ENCODE measurements at places on chromosomes 2 and 18.

DNA sequence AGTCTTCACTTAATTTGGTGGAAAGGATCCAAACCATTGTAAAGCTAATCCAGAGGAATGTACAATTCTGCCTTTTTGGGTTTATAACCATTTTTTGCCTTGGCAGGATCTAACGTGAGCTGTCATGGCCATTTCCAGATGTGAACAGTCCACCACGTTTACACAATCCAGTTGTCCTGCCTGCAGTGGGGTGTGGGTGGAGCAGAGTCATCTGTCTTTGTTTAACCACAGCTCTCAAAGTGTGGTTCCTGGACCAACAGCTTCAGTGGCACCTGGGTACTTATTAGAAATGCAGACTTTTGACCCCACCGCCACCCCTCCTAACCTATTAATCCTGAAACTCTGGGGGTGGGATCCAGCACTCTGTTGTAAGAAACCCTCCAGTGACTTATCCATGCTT lies 35.9 kb downstream of the FHOD3 start:
- no peak overlapping the region for H3K4me3 ChIP-seq
- no peak for DNase-seq
- H3K27ac ChIP-seq = no peak overlapping the region
- H3K4me1 ChIP-seq = no peaks in the 10 kb centered on the region

GRCh38 chr18:36296650-36297416 lies 680 bp upstream of the FHOD3 start:
- no peak overlapping the region for H3K27ac ChIP-seq
- DNase-seq = no peak

DNA sequence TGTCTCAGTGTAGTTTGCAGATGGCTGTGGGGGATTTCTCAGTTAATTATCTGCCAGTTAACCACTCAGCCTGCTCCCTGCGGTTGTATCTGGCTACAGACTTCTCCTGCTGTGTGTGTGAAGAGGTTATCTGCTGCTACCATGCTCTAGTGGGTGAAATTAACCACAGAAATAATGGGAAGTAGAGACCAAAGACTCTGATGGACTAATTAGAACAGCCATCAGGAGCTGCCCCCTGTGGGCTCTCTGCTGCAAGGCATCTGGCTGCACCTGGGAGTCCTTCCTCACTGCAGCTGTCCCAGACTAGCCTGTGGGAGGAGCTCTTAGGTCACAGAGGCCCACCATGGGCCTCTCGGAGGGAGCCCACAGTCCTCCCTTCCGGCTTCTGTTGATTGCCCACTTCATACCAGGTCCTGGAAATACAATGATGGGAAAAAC lies 66.6 kb downstream of the CTIF start:
- no peaks in the 10 kb centered on the region for H3K4me1 ChIP-seq
- no peak for DNase-seq
- H3K27me3 ChIP-seq = peaks cover 2% of the 10 kb centered on the region

GRCh38 chr2:71006955-71007799 lies 12.5 kb upstream of the TEX261 start:
- no peaks in the 10 kb centered on the region for H3K4me1 ChIP-seq
- H3K27ac ChIP-seq = no peak overlapping the region
- no peaks in the 10 kb centered on the region for H3K36me3 ChIP-seq

DNA sequence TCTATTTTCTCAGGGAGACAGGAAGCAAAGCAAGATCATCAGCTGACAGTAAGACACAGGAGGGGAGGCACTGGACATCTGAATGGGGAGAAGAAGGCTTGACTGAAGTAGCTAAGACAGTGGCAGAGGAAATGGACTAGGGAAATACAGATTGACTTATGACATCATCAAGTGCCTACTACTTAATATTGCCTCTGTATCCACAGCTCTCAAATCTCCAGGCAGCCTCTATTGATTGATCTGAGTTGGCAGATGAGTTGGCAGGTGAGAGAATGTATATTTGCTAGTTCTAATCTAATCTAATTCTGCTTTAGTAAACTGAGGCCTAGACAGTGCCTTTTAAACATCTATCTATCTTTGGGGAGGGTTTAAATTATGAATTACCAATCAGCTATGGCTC lies 242.1 kb downstream of the SLC8A1 start:
- no peak for DNase-seq
- no peak overlapping the region for H3K4me3 ChIP-seq
- no peaks in the 10 kb centered on the region for H3K27me3 ChIP-seq
- H3K36me3 ChIP-seq = no peaks in the 10 kb centered on the region

DNA sequence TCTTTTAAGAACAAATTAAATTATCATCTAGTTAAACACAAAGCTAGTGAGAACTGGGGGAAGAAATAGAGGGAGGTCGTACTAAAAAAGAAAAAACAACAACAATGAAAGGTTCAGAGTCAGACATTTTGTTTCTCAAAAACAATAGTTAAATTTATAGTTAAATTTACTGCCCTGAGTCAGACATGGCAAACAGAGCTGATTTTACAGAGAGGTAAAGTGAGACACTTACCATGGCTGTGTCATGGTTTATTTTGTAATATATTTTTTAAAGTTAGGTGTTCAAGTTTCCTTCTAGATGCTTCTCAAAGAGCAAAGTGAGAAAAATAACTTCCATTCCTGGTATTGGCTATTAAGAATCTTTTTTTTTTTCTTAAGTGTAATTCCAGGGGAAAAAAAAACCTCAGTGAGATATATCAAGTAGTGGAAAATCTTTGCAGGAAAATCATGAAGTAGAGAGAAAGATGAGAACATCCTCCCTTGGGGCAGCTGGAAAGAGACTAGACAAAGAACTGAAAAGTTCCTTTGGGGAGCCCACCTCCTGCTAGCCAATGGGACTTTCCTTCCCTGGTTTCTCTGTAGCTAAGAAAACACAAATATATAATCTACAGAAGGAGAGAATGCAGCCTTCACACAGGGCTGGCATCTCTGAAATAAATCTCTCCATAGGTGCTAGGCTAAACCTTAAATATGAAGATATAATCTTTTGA lies 12.3 kb downstream of the KLF7 start:
- no peak overlapping the region for H3K4me3 ChIP-seq
- H3K27me3 ChIP-seq = no peaks in the 10 kb centered on the region
- H3K4me1 ChIP-seq = peaks cover 80% of the 10 kb centered on the region

- H3K27ac ChIP-seq = peak overlapping the region; percentile 51
- no peaks in the 10 kb centered on the region for H3K27me3 ChIP-seq
- peaks cover 3% of the 10 kb centered on the region for H3K36me3 ChIP-seq
- DNase-seq = peak; percentile 87
- H3K4me3 ChIP-seq = peak overlapping the region; percentile 23
- peaks cover 64% of the 10 kb centered on the region for H3K4me1 ChIP-seq
Observed at GRCh38 chr2:28586867-28587266, 91.0 kb downstream of the PLB1 start.

- peak; percentile 76 for DNase-seq
- H3K36me3 ChIP-seq = no peaks in the 10 kb centered on the region
- no peak overlapping the region for H3K27ac ChIP-seq
- peak overlapping the region; percentile 6 for H3K4me3 ChIP-seq
Observed at GRCh38 chr2:45778720-45779171, 127.3 kb downstream of the PRKCE start.

- peaks cover 75% of the 10 kb centered on the region for H3K4me1 ChIP-seq
- H3K27me3 ChIP-seq = no peaks in the 10 kb centered on the region
- peak; percentile 34 for DNase-seq
- peak overlapping the region; percentile 76 for H3K27ac ChIP-seq
Observed at GRCh38 chr2:84652431-84652830, 136.1 kb downstream of the DNAH6 start.

- DNase-seq = no peak
- H3K27me3 ChIP-seq = no peaks in the 10 kb centered on the region
- H3K36me3 ChIP-seq = no peaks in the 10 kb centered on the region
- H3K27ac ChIP-seq = no peak overlapping the region
- H3K4me3 ChIP-seq = no peak overlapping the region
Observed at GRCh38 chr2:3117650-3118216, 259.9 kb downstream of the EIPR1 start.

- no peak overlapping the region for H3K27ac ChIP-seq
- no peaks in the 10 kb centered on the region for H3K27me3 ChIP-seq
- H3K36me3 ChIP-seq = peaks cover 3% of the 10 kb centered on the region
- no peak overlapping the region for H3K4me3 ChIP-seq
Observed at GRCh38 chr2:176819306-176819705, 393.3 kb upstream of the HNRNPA3 start.

GRCh38 chr2:219434718-219435525 lies at the start of gene SPEG:
Gene SPEG (plus strand): TSS chr2:219434843. CDS start chr2:219434978, 135 bp downstream.
- H3K27ac ChIP-seq = no peak within 1 kb of the TSS
- peaks cover 25% of the 10 kb centered on the region for H3K27me3 ChIP-seq
- H3K4me3 ChIP-seq = no peak within 1 kb of the TSS
- peaks cover 2% of the 10 kb centered on the region for H3K4me1 ChIP-seq
- no peak for DNase-seq

- H3K27ac ChIP-seq = no peak overlapping the region
- peaks cover 3% of the 10 kb centered on the region for H3K27me3 ChIP-seq
- H3K4me1 ChIP-seq = peaks cover 17% of the 10 kb centered on the region
- H3K4me3 ChIP-seq = no peak overlapping the region
Observed at GRCh38 chr2:30165617-30166016, 18.8 kb downstream of the YPEL5 start.
